ENCODE measurements at places on chromosomes 16 and 17.
A peak's percentile ranks its signal among the peaks of the same experiment; 100 is the strongest.

DNA sequence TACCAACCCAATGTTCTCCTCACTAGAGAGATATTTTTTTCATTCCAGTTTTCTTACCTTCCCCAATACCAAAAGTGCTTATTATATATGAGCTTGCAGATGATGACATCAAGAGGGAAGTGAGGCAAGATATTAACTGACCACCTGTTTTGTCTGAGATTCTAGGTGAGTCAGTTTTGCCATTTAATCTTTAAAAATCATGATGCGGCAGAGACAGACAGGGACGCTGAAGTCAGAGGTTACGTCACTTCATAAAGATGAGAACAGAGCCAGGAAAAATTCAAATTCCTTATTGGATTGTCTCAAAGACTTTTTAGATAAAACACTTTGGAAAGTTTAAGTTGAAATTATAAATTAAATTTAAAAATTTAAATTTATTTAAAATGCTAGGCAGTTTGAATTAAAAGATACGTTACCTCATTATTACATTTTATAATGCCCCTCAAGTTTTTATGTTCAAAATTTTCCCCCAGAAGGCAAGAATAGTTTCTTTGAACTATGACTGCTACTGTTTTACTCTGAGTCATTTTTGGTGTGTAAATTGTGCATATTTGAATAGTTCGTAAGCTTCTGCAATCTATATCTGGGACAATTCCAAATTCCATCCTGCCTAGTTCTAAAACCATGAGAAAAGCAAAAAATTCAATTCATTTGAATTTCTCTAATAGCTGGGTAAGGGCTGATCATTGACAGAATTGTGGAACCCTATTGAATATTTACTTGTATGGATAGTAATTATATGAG is 839.6 kb upstream of the GOT2 start:
- DNase-seq = no peak

- DNase-seq = no peak
Observed at GRCh38 chr16:58809213-58809612, 75.1 kb upstream of the GOT2 start.

DNA sequence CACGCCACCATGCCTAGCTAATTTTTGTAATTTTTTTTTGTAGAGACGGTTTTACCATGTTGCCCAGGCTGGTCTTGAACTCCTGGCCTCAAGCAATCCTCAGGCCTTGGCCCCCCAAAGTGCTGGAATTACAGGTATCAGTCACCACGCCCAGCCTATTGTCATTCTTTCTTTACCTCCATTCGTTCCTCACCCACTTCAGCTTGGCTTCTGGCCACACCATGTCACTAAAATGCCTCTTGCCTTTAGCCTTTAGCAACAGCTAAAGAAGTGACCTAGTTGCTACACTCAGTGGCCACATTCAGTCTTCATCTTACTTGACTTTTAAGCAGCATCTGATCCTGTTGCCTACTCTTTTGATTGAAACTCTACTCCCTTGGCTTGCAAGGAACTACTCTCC is 3.6 kb upstream of the LRRC75A start:
- DNase-seq = no peak

DNA sequence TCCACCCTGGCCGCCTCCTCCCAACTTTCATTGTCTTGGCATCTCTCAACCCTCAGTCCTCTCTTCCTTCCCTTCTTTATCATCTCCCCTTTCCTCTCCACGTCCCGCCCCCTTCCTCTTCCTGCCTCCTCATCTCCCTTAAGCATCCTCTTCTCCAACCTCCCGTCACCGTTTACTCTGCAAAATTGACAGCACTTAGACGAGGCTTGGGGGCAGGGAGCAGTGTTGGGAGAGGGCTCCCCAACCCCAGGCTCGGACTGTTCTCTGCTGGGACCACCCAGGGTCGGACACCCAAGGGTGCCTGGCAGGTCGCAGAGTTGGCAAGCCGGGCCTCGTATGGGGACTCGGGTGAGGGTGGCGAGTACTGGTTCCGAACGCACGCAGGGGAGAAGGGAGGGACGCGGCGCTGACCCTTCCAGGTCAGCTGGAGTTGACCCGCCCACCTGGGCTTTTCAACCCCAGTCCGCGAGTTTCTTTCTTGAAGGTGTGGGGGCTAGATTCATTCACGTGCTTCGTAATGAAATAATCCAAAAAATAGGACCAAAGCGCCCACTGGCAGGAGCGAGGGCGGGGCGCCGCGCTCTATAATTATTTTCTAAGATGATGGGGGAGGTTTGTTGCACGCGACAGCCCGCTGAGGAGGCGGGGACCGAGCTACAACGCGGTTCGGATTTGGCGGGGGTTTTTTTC is 775 bp upstream of the PAGR1 start:
- DNase-seq = no peak

- DNase-seq = no peak
Observed at GRCh38 chr16:62543516-62543915, 507.3 kb upstream of the CDH8 start.

GRCh38 chr17:5043524-5043923 is 8.3 kb upstream of the SLC52A1 start:
- DNase-seq = no peak

DNA sequence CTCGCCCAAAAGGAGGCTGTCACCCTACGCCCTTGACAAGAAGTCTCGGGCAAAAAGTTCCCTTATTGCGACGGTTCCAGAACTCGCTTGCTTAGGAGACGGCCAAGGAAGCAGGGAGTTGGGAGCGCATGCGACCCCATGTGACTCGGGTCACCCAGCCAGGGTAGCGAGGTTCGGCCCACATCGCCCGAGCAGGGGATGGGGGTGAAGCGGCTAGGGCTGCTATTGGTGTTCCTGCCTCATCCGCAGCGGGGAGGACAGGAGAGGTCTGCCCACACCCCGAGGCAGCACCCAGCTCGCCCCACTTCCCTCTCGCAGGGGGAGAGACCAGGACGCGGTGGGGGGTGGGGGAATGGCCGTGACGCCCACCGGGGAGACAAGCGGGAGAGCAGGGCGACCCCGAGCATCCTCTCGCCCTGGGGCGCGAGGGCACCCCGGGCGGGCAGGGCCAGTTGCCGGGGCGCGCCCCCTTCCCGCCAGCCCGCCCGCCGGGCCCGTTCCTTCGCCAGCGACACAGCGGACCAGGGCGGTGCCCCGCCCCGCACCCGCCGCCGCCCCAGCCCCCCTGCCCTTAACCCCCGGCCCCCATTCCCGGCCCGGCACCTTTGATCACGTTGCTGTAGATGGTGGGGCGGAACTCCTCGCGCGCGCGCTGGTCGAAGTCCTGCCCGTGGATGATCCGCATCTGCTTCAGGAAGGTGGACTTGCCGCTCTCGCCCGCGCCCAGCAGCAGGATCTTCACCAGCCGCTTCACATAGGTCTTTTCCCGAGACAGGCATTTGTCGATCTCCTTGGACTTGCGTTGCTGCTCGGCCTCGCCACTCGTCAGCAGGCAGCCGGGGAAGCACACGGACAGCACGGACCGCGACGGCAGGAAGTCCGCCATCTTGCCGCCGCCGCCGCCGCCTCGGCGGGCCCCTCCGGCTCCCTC is 567 bp downstream of the GNA13 start:
- no peak for DNase-seq

DNA sequence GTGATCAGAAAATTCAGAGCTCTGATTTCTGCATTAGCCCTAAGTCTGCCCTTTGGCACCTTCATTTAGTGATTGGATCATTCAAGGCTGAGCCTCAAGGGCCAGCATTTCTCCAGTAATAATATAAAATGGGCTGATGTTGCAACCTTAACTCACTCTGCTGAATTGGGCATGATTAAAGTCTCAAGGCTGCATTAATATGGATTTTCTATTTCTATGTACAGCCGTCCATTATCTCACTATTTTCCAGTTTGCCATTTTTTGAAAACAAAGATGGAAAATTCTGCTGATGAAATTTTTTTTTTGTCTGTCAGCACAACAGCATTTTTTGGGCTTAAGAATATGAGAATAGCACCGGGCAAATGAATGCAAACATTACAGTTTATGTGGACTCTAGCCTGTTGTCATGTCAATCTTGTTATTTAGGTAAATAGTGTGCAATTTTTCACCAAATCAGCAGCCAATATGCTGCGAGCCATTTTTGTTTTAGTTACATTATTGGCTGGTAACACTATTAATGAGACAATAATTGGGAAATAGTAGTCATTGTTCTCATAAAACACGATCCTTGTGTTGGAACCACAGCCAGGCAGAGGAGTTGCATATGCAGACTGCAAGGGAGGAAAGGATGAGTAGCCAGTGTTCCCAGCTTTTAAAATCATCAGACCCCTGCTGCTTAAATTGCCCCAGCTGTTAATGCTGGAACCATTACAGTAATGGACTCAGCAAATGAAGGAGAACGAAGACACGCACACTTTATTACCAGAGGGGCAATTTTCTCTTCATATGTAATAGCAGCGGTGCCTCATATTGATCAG is 10.5 kb downstream of the FTO start:
- DNase-seq = no peak

DNA sequence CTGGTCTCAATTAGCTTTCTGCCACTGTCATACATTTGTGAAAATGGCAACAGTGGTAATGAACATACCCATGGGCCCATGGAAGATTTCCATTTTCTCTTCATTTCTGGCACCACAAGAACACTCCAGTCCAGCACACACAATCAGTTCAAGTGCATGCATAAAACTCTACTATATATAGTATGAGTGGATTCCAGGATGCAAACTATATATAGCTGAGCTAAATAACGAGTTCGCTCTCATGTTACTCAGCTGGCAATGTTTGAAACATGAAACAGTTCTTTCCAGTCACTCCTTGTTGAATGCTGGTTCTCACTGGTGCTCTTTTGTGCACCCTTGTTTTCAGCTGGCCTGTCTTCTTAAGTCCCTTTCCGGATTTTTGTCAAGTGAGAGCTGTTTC is 75.2 kb upstream of the DHX40 start:
- peak; percentile 19 for DNase-seq

DNA sequence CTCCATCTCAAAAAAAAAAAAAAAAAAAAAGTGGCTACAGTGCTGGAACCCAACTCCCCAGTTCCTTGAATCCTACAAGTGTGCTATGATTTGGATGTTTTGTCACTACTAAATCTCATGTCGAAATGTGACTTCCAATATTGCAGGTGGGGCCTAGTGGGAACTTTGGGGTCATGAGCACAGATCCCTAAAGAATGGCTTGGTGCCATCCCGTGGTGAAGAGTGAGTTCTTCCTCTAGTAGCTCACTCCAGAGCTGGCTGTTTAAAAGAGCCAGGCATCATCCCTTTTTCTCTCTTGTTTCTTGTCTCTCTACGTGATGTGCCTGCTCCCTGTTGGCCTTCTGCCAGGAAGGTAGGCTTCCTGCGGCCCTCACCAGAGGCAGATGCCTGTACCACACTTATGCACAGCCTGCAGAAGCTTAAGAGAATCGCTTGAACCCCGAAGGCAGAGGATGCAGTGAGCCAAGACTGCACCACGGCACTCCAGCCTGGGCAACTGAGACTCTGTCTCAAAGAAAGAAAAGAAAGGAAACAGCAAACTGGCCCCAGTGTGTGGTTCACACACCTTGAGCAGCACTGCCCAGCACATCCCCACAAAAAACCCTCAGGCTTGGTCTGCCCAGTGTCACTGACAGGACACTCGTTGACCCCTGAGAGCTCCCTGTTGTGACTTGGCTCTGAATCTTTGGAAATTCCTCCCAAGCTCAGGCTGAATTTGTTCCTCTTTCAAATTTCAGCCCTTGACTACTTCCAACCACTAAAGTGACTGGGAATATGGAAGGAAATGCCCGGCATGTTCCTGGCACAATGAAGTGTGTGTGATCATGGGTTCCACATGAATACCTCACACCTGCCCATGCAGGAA is 3.1 kb downstream of the MT1E start:
- no peak for DNase-seq

DNA sequence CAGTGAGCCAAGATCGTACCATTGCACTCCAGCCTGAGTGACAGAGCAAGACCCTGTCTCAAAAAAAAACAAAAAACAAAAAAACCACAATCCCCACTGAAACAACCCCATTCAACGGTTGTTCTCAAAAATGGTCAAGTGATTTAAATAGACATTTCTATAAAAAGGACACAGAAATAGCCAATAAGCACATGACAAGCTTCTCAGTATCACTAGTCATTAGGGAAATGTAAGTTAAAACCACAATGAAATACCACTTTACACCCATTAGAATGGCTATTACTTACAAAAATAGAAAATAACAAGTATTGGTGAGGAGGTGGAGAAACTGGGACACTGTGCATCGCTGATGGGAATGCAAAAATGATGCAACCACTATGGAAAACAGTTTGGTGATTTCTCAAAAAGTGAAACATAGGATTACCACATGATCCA is 26.6 kb upstream of the MYLK3 start:
- DNase-seq = no peak

GRCh38 chr16:84483882-84484565 is 20.4 kb downstream of the MEAK7 start:
- DNase-seq = no peak

GRCh38 chr17:64418506-64419339 is 28.1 kb upstream of the PECAM1 start:
- no peak for DNase-seq

GRCh38 chr16:83273504-83274173 is 534.1 kb upstream of the HSBP1 start:
- no peak for DNase-seq

DNA sequence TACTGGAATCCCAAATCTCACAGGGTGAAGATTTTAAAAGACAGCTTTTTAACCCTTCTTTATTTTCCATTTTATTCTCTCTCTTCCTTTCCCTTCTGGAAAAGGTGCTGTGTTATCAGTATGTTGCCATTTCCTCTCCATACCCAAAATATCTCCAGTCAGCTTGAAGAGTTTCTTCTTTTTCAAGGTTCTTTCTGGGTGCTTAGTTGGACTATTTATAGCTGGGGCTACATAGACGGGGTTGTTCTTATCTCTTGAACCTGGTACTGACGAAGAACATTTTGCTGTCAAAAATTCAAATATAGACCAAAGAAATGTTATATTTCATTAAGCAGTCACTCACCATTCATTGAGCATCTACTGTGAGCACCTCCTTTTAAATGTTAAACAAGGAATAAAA is 48.6 kb downstream of the IST1 start:
- DNase-seq = no peak

- DNase-seq = no peak
Observed at GRCh38 chr16:73713778-73714495, 582.7 kb upstream of the PSMD7 start.

DNA sequence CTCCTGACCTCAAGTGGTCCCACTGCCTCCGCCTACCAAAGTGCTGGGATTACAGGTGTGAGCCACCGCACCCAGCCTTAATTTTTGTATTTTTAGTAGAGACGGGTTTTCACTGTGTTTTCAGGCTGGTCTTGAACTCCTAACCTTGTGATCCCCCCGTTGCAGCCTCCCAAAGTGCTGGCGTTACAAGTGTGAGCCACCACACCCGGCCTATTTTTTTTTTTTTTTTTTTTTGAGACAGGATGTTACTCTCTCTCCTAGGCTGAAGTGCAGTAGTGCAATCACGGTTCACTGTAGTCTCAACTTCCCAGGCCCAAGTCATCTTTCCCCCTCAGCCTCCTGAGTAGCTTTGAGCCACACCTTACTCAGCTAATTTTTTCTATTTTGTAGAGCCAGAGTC is 3.1 kb upstream of the SNX11 start:
- no peak for DNase-seq

GRCh38 chr16:72752004-72752695 is 295.8 kb downstream of the ZFHX3 start:
- DNase-seq = no peak

- DNase-seq = no peak
Observed at GRCh38 chr16:13902677-13903076, 17.3 kb upstream of the ERCC4 start.

- no peak for DNase-seq
Observed at GRCh38 chr17:78043031-78043430, 84.5 kb downstream of the TNRC6C start.

- DNase-seq = no peak
Observed at GRCh38 chr17:76161619-76162266, 20.7 kb upstream of the FOXJ1 start.

- DNase-seq = no peak
Observed at GRCh38 chr16:23029733-23030420, 119.4 kb downstream of the USP31 start.

GRCh38 chr17:47611372-47612350 is 38.1 kb upstream of the KPNB1 start:
- no peak for DNase-seq

Measured in NCI-H2029 (cell line).